ENCODE measurements at places on chromosomes 3 and 15.

GRCh38 chr15:41575282-41575681 lies 16.3 kb downstream of the TYRO3 start:
- no peak for DNase-seq

DNA sequence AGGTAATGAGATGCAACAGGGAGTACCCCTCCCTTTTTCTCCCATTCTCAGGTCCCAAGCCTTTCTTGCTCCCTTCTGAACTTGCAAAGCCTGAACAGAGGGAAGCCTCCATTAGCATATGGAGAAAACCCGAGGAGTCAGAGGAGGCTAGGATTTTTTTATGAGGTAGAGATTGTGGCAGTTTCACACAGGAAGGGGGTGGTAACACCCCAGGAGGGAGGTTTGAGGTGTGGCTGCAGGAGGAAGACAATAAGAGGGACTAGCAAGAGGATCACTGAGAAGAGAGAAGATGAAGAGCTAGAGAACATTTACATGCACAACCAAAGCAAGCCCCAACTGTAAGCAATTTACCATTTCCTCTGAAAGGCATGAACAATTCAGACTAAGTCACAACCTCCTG lies 322.7 kb downstream of the SV2B start:
- no peak for DNase-seq

- no peak for DNase-seq
These were observed 15.5 kb downstream of the GRM2 start for GRCh38 chr3:51722362-51722761.

- no peak for DNase-seq
These were observed 2.7 kb downstream of the VGLL3 start for GRCh38 chr3:86988235-86988634.

- no peak for DNase-seq
These were observed 6.8 kb upstream of the TMF1 start for GRCh38 chr3:69058947-69059224.

DNA sequence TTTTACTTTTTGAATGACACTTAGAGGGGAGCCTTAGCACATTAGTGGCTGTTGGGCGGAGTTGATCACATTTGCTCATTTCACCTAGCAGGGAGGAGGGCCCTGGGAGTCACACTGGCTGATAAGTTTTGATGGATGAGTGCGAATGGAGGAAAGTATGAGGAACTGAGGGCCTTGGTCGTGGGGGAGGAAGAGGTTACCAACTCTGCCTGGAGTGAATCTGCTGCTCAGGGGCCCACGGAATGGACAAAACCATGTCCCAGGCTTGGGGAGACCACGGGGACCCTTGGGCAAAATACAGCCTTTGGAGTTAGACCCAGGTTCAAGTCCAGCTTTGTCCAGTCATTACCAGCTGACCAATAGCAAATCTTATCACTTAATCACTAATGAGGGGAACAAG lies 5.1 kb upstream of the FLNB start:
- no peak for DNase-seq

DNA sequence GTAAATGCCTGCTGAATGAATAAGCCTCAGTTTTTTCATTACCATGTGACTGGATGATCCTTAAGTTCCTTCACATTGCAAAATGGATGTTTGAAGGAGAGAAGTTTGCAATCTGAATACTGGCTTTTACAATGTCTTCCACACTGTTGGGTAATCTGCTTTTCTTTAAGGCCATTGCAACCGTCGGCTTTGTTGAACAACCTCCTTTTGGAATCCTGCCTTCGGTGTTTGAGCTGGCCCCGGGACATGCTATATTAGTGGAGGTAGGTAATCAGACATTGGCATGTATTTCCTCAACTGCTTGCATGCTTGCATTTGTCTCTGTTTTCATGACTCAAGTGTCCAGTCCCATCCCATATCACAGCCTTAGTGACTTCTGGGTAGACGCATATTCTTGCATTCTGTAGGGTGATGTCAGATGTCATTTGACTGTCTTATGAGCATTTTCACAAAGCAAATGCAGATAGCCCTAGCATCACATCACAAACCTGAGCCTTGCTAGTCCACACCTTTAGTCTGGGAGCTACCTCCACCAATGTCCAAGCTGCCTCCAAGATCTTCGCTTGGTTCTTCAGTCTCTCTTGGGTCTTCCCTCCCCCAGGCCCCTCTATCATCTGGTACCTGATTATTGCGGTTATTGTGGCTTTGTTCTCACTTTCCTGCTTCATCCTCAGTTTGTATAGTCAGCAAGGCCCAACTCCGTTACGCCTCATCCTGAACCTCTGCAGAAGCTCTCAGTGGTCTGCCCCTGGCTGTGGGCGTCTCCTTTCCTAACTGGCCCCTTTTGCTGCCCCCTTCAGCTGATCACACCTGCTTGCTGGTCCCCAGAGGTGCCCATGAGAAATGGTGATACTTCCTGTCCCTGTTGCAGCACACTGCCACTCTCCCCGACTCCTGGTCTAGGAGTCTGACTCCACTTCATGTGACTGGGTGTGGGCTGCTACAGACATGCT lies 48.5 kb downstream of the ACAA1 start:
- DNase-seq, result no peak

- no peak for DNase-seq
These were observed 137.1 kb downstream of the ADAMTS9 start for GRCh38 chr3:64550745-64551144.
